ENCODE measurements at places on chromosomes 7 and 10.

DNA sequence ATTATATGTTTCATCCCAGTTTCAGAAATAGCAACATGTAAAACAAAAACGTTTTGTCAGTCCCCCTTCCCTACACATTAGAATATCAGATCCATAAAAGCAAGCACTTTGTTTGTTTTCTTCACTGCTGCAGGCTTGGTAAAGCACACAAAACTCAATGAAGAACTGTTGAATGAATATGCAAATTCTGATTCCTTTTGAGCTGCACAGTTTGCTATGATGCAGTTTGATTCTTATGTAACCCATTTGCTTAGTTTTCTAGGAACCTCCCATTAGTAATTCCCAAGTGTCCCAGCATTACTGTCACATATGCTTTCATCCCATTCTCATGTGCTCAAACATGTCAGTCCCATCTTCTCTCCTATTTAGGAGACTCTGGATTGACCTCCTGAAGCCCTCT is 26.1 kb upstream of the CHCHD3 start:
- DNase-seq: no peak

- no peak for DNase-seq
Measured at GRCh38 chr7:117894037-117894436, 20.8 kb upstream of the CTTNBP2 start.

- no peak for DNase-seq
Measured at GRCh38 chr10:61964059-61964709, 62.7 kb downstream of the ARID5B start.

GRCh38 chr7:87474533-87475358 is 734 bp downstream of the ABCB4 start:
- DNase-seq: peak; percentile 16

- DNase-seq: no peak
Measured at GRCh38 chr7:124460555-124460954, 305.0 kb downstream of the GPR37 start.

GRCh38 chr10:113454341-113455061 is 98.4 kb upstream of the HABP2 start:
- DNase-seq: no peak

DNA sequence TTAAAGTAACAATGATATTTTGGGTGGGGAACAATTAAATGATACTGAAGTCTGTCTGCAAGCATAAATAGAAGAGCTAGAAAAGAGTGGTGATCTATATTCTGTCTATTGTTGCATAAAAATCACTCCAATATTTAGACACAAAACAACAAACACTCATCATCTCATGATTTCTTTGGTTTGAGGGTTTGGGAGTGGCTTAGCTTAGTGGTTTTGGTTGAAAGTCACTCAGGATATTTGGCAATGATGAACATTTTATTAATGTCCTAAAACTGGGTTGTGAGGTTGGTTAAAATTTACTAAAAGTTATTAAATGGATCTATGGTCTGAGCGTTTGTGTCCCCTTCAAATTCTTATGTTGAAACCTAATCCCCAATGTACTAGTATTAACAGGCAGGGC is 54.7 kb upstream of the EGFR start:
- no peak for DNase-seq

- no peak for DNase-seq
Measured at GRCh38 chr10:92590623-92591549, 2.0 kb upstream of the KIF11 start.

DNA sequence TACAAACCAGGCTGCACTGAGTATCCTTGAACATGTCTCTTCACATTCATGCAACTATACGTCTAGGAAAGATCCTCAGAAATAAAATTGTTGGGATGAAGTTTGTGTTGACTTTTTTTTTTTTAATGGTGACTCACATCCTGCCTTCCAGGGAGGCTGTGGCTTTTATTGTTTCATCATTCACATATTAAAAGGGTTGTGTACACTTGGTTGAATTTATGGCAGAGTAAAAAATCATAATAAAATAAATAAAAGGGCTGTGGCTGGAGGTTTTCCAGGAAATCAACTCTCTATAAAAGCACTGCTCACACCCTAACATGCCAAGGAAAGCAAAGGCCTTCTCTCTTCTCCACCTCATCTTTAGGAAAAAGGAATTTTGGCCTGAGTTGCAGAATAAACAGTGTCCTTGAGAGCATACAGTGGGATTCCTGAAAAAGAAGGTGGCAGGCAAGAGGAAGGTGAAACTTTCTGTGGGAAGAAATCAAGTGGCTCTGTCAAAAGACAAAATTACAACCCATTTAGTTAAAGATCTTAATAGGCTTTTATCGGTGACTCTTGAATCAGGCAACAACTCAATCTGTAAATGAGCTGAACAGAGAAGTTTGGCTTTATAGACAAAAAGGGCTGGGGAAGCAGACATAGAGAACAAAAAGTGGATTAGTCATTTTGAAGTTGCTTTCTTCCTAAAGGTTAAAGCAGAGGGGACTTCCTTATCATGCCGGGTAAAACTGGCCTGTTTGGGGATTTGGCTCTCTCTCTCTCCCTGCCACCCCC is 41.6 kb upstream of the FHIP2A start:
- no peak for DNase-seq

DNA sequence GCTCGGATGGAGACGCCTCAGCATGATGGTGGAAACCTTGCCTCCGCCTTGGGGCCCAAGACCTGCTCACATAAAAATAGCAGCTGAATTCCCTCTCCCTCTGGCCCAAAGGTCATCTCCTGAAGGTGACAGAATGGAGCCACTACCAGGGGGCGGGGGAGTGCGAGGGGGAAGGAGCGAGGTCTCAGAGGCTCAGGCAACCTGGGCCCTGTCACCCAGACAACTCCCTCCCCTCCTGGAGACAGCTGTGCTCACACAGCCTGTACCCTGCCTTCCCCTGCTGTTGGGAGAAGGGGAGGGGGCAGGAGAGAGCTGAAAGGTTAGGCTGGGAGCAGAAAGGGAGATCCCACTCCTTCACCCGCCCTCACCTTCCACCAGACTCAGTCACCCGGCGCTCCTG is 173.0 kb upstream of the RHEB start:
- DNase-seq: no peak

- peak; percentile 79 for DNase-seq
Measured at GRCh38 chr7:73718905-73719805, at the start of gene STX1A. TSS of gene STX1A (minus strand) at chr7:73719669. CDS start at chr7:73719631, 38 bp downstream.

GRCh38 chr10:95295031-95295755 is 4.4 kb upstream of the PDLIM1 start:
- peak; percentile 39 for DNase-seq

DNA sequence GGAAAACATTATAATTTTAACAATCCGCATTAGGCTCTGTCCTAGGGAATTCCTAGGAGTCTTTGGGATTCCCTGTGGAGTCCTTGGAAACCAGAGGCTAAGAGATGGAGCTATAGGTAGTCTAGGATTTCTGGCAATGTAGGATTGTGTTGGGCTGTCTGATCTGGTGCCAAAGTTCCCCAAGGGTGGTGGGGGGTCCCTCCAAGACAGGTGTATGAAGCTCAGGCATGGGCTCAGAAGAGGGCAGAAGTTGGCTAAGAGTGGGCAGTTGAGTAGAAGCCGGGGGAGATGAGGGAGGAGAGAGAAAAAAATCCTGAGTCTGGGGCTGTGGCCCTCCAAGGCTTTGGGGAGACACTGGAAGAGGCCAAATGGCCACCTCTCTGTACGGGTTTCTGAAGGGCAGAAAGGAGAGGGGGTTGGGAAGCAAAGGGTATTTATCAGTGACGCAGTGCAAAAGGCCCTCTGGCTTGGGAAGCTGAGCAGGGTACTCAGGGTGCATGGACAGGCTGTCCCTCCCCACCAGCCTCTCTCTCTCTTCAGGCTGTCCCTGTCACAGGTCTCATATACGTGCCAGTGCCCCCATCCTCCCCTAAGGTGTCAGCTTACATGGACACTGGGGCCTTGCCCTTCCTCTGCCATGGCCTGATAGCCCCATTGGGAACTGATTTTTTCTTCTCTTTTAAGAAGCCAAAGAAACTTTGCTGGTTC is 929 bp downstream of the HOXA6 start:
- no peak for DNase-seq

- no peak for DNase-seq
Measured at GRCh38 chr10:17113346-17113745, 16.3 kb downstream of the CUBN start.
